ENCODE measurements at places on chromosomes 6 and 20.
A peak's percentile ranks its signal among the peaks of the same experiment; 100 is the strongest.

DNA sequence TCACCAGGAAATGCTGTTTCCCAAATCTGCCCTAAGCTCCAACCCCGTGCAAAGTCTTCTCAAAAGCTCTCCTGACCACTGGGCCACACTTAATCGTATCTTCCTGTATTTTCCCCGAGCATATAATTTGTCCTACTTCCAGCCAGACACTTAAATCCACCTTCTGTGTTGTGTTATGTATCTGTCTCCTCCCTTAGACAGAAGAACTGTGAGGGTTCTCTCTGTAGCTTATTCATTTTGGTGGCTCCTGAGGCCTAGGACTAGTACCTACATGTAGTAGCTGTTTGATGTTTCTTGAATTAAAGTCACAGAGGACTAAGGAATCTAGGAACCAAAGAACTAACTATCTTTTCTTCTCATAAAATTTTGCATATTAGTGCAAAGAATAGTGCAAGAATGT, 292.6 kb downstream of the ALDH8A1 start:
- no peak for DNase-seq

DNA sequence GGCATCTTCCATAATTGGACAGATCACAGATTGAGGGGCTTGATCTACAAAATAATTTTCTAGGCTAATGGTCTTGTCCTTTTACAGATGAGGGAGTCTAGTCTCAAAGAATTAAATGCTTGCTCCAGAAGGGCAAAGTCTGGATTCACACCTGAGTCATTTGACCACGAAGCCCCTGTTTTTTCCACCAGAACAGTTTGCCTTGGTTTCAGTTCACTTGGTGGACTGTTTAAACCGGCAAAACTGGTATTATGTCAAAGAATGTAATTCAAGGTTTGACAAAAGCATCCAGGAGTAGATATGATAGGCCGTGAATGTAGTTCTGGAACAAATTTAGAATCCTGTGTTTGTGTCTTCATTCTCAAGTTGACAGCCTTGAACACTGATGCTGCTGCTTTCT, 3.3 kb downstream of the MYO6 start:
- DNase-seq, result no peak

- DNase-seq, result no peak
These were observed 543.2 kb upstream of the CHD6 start for GRCh38 chr20:42161228-42161829.

- DNase-seq, result no peak
These were observed 65.8 kb upstream of the SOX4 start for GRCh38 chr6:21527731-21528130.

GRCh38 chr6:72835749-72836148, 213.9 kb downstream of the KCNQ5 start:
- no peak for DNase-seq

- peak; percentile 72 for DNase-seq
These were observed 82.9 kb upstream of the MLN start for GRCh38 chr6:33886673-33887144.

- DNase-seq, result no peak
These were observed 365.2 kb upstream of the POU3F2 start for GRCh38 chr6:98469141-98469540.

- DNase-seq, result no peak
These were observed 52.9 kb upstream of the MLN start for GRCh38 chr6:33856655-33857054.

- DNase-seq, result no peak
These were observed 254.4 kb upstream of the POU3F2 start for GRCh38 chr6:98579941-98580340.

DNA sequence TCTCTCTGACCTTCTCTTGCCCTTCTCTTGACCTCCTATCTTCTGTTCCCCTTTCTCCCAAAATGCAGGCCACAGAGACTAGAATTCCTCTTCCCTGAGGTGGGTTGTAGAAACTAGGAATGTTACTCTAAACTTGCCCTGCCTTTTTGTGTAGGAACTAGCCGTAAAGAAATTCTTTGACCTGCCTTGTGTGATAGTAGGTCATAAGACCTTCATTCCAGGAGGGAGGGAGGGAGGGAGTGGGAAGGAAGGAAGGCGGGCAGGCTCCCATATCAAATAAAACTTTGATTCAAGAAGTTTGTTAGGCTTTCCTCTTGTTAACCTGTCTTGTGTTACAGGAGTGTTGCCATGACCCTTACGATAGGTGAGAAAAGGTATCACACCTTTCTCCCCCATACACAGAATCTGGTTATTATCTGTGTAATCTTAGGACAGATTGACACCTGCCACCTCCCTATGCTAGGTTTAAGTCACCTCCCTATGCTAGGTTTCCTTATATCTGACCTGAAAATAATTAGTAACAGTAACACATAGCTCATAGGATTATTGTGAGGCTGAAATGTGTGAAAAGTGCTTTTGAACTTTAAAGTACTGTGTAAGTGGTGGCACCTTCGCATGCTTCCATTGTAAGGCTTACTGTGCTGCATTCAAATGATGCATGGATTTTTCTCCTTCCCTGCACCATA, 32.6 kb upstream of the FUCA2 start:
- DNase-seq, result no peak

GRCh38 chr6:138222901-138223546, 4.7 kb upstream of the PBOV1 start:
- DNase-seq, result peak; percentile 1

- DNase-seq, result no peak
These were observed 76.5 kb upstream of the ADGRF1 start for GRCh38 chr6:47118611-47119010.

DNA sequence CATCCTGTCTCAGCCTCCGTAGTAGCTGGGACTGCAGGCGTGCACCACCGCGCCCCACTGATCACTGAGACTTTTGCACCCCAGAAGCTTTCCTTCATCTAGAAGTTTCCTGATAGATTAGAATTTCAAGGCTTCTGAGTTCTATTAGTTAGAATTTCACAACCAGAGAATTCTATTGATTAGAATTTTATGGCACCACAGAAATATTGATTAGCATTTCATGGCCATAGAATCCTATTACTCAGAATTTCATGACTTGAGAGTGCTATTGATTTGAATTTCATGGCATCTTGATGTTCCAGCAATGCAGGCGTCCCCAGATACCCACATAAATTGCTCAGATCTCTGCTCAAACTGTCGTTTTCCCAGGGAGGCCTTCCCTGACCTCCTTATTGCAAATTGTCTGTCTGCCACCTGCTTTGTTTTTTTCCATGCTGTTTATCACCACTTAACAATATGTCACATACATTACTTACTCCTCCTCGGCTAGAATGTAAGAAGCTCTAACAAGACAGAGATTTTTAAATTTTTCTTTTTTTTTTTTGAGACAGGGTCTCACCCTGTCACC, 16.9 kb upstream of the CBFA2T2 start:
- no peak for DNase-seq

DNA sequence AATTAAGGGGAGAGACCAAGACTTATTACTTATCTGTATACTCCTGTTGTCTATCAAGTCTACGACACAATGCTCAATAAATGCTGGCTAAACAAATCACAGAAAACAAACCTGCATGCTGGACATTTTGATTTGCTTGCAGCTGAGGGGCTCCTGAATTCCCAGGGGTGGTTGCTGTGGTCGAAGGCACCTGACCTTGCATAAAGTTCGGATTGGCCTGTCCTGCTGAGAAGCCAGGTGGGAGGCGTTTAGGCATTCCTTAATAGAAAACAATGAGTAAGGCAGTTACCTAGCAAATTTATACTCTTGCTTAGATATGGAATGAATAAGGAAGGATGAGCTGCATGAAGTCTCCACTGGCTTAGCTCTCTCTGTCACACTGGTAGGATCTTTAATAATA, 50.5 kb downstream of the TP53INP2 start:
- DNase-seq, result no peak

GRCh38 chr20:4633780-4634179, 87.9 kb upstream of the PRND start:
- DNase-seq, result peak; percentile 76

- DNase-seq, result no peak
These were observed 114.4 kb downstream of the SULF2 start for GRCh38 chr20:47670913-47671312.

- no peak for DNase-seq
These were observed 92.9 kb downstream of the ANKS1A start for GRCh38 chr6:34981951-34982350.

- DNase-seq, result peak; percentile 77
These were observed 8.9 kb downstream of the TTLL9 start for GRCh38 chr20:31879143-31879987.

DNA sequence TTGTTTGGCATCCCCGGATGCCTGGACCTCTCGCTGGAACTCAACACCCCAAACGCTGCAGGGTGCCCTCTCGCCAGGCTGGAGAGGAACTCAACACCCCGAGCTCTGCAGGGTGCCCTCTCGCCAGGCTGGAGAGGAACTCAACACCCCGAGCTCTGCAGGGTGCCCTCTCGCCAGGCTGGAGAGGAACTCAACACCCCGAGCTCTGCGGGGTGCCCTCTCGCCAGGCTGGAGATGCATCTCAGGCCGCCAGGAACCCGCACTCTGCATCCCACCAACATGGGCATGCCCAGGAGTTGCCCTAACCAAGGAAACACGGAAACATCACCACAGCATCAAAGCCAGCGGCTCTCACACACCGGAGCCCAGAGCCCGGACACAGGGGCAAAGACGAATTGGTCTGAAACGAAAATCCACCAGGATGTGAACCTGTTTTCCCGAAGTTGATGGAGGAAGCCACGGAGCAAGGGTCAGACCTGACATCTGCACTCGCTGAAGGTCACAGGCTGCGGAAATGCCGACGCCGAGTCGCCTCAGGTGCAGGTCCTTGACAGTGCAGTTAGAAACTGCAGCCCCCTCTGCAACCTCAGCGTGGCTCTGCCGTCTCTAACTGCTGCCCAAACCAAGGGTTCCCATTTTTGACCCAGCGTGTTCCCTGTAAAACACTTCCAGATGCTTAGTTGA, 37.5 kb downstream of the DLL1 start:
- no peak for DNase-seq

DNA sequence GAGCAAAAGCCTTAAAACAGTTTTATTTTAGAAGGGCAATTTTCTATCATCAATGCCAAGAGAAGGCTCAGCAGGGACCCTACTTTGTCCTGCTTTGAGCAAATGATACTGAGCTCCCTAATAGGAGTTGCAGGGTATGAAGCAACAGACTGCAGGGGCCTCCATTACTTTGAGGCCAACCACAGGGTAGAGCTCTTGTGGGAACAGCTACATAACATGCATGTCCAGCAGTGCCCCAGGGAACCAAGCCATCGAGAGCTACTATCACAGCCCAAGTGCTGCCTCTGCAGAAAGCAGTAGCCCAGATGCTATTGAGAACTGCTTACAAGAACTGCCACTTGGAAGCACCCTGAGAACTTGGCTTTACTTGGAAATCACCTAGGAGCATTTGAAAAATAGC, 222.1 kb downstream of the LAMA2 start:
- no peak for DNase-seq

- no peak for DNase-seq
These were observed 19.7 kb downstream of the ACSS2 start for GRCh38 chr20:34896086-34896621.

GRCh38 chr6:35386989-35387388, 44.6 kb downstream of the PPARD start:
- DNase-seq, result no peak

- DNase-seq, result no peak
These were observed 78.2 kb downstream of the ELOVL4 start for GRCh38 chr6:79869184-79869583.

DNA sequence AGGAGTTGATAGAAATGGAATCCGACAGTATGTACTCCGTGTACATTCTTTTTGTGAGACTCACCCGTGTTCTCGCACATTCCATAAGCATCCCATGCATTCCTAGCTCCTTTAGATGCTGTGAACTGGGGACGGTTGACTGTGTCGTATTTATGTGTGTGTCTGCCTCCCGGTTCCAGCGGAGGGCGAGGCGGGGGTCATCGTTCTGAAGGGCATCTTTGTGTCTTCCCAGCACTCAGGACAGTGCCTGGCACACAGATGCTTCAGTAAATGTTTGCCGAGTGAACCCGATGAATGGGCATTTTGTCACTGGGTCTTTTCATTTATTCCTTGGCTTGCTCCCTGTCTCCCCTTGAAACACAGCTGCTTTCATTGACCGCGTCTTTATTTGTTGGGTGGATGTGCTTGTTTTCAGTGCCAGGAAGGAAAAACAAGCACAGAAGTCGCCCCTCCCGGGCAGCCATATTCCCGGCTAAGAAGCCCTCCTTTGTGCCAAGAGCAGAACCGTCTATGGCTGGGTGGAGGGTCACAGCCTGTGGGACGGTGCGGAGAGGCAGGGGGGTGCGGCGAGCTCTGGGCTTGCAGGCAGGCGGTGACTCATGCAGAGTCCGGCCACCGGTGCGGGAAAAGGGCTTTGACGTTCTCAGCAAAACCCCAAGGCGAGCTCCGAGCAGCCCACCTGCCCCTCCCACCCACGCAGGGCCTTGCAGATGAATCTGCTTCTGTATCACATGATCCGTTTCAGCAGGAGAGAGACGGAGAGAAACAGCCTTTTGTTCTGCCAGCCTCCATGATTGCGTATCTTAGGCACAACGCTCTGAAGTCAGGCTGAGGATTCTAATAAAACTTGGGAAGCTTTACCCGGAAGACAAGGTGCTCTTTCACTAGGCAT, 11.2 kb upstream of the PSMG4 start:
- DNase-seq, result peak; percentile 23

DNA sequence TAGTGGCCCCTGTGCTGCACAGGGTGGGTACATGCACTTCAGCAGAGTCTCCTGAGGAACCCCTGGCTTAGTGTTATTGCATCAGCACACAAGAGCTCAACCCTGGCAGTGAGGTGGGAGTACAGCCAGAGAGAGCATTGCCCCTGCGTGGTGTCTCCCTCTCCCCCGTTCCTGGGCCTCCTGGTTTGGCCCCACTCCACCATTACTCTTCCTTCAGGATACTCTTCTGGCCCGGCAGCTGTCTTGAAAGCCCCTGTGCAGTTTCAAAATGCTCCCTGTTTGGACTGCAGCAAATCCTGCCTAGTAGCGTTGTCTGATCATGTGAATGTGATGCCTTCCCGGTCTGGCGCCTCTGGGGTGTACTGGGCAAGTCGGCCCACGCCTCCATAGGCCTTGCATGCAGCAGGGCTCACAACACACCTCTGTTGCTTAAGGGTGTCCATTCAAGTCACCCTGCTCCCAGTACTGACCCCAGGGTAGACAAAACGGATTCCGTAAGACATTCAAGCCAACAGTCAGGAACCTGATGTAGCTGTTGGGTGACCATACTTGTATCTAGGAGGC, 32.1 kb downstream of the TXNDC5 start:
- DNase-seq, result no peak

DNA sequence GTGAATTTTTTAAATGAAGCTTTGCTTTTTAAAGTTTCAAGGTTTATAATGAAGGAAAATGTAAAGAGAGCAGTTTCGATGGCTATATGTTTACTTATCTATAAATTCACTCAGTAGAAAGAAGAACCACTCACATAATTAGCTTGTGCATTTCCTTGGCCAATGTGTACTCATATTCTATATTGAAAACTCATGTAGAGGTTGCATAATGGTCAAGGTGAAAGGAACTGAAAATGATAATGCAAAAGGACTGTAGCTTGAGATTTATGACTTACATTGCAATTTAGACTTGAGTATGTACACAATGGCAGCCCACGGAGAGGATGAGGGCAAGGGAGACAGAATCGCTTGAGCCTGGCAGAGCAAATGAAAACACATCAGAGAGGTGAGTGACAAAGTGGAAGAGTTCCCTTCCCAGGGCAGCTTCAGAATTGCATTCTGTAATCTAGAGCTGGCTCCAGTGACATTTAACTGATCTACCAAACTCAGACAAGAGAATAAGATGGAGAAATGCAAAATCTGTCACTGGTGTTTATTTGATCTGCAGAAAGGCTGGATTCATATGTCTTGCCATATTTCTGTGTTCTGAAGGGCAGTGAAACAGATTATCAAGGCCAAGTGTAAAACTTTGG, 191.8 kb downstream of the TMEM200A start:
- no peak for DNase-seq
